Heart right ventricle (tissue), 16 donors: ENCODE measurements at places on chromosomes 13 and 19. TPM values are rescaled to one million over a fixed set of nuclear protein-coding genes. Genes with fewer than 3 reads are reported as not detected.

DNA sequence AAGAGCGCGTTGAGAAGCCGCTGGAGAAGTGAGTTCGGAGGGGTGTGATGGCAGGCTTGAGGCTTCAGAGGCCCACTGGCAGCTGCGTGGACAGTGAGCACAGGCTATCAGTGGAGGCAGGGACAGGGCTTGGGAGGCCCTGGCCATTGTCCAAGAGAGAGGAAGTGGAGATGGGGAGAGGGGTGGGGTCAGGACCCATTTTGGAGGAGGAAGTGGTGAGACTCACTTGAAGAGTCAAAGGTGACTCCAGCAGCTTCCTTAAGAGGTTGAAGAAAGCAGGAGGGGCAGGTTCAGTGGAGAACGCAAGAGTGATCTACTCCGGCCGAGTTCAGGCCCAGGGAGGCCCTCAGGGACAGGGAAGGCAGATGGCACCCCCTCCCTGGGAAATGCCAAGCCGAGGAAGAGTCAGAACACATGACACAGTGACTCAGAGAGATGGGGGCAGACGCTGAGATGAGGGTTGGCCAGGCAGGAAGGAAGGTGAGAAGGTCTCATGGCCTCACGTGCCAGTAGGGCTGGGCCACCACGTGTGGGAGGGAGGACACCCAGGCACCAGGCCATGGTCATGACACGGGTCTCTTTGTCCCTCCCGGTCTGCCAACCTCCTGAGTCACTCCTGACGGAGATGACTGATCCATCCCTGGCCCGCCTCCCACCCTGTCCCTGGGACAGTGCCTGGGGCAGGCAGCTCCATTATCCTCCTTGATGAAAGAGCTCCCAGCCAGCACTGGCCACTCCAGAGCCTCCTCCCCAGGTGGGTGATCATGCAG, 10.1 kb upstream of the CD22 start:
- no peak overlapping the region for H3K27ac ChIP-seq
- no peaks in the 10 kb centered on the region for H3K4me1 ChIP-seq
- H3K4me3 ChIP-seq, result no peak overlapping the region
- H3K27me3 ChIP-seq, result no peaks in the 10 kb centered on the region
- H3K36me3 ChIP-seq, result no peaks in the 10 kb centered on the region
- peak; percentile 49 for DNase-seq

DNA sequence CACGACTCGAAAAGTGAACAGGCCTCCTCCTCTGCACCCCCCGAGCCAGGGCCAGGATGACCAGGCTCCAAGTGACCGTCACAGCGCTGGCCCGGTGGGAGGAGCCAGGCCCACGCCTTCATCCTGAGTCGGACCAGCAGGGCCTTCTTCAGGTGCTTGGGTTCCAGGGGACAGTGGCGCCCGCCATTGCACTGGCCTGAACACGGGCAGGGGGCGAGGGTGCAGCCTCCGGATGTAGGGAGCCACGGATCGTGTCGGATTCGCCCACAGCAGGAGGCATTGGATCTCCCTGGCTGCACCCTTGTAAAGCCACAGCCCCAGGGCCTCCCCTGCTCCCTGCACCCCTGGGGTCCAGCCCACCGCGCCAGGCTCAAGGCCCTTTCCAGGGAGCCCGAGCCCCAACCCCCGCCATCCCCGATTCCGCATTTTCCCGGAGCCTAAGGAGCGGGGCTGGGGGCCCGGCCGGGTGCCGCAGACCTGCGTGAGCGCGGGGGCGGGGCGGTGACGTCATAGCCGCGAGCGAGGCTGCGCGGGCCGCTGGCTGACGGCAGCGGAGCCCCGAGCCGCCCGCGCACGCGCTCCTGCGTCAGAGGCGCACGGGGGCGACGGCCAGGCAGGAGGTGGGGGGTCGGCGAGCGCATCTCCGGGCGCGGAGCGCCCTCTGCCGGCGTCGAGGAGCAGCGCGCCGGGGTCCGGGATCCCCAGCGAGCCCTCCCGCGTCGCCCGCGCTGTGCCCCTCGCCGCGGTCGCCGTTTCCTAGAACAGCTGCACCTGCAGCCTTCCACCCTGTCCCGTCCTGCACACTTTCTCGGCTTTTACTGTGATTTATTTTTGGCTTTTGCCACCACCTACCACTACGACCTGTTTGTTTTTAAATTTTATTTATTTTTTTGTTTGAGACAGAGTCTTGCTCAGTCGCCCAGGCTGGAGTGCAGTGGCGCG, 1.5 kb upstream of the ATP5F1D start:
- peak overlapping the region; percentile 92 for H3K4me3 ChIP-seq
- no peaks in the 10 kb centered on the region for H3K27me3 ChIP-seq
- peak; percentile 85 for DNase-seq
- peak overlapping the region; percentile 98 for H3K27ac ChIP-seq
- no peaks in the 10 kb centered on the region for H3K36me3 ChIP-seq

GRCh38 chr19:2320939-2321338, 7.4 kb downstream of the LSM7 start:
- no peaks in the 10 kb centered on the region for H3K4me1 ChIP-seq
- no peaks in the 10 kb centered on the region for H3K36me3 ChIP-seq
- H3K27me3 ChIP-seq, result no peaks in the 10 kb centered on the region
- no peak overlapping the region for H3K4me3 ChIP-seq
- H3K27ac ChIP-seq, result no peak overlapping the region
- no peak for DNase-seq

- no peaks in the 10 kb centered on the region for H3K36me3 ChIP-seq
- peak; percentile 72 for DNase-seq
- no peak within 1 kb of the TSS for H3K4me3 ChIP-seq
- H3K4me1 ChIP-seq, result peaks cover 6% of the 10 kb centered on the region
- peak within 1 kb of the TSS; percentile 59 for H3K27ac ChIP-seq
Measured at GRCh38 chr19:55283548-55284377, at the start of gene BRSK1. TSS of gene BRSK1 (plus strand) at chr19:55283997. CDS start at chr19:55284443, 446 bp downstream.

DNA sequence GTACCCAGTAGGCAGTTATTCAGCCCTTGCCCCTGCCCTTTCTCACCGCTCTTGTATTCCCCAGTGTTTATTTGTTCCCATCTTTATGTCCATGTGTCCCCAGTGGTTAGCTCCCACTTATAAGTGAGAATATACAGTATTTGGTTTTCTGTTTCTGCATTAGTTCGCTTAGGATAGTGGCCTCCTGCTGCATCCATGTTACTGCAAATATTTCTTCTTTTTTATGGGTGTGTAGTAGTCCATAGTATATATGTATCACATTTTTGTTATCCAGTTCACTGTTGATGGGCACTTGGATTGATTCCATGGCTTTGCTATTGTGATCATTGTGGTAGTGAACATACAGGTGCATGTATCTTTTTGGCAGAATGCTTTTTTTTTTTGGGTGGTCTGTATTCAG, 32.7 kb downstream of the URI1 start:
- H3K4me1 ChIP-seq, result peaks cover 6% of the 10 kb centered on the region
- no peaks in the 10 kb centered on the region for H3K27me3 ChIP-seq
- no peak for DNase-seq
- no peaks in the 10 kb centered on the region for H3K36me3 ChIP-seq
- H3K27ac ChIP-seq, result no peak overlapping the region

DNA sequence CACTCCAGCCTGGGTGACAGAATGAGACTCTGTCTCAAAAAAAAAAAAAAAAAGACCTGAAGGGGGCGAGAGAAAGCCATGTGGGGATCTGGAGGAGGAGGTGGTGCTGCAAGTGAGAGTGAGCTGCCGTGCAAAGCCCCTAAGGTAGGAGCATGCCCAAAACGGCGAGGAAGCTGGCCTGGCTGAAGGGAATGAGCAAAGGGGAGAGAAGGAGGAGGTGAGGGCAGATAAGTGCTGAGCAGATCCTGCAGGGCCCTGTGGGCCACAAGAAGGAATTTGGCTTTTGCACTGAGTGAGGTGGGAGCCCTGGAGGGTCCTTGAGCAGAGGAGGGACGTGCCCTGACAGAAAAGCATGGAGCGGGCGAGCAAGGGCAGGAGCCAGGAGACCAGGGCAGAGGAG, 19.4 kb upstream of the ADGRE5 start:
- H3K4me1 ChIP-seq, result peaks cover 29% of the 10 kb centered on the region
- H3K27ac ChIP-seq, result no peak overlapping the region
- H3K4me3 ChIP-seq, result no peak overlapping the region
- H3K27me3 ChIP-seq, result no peaks in the 10 kb centered on the region

DNA sequence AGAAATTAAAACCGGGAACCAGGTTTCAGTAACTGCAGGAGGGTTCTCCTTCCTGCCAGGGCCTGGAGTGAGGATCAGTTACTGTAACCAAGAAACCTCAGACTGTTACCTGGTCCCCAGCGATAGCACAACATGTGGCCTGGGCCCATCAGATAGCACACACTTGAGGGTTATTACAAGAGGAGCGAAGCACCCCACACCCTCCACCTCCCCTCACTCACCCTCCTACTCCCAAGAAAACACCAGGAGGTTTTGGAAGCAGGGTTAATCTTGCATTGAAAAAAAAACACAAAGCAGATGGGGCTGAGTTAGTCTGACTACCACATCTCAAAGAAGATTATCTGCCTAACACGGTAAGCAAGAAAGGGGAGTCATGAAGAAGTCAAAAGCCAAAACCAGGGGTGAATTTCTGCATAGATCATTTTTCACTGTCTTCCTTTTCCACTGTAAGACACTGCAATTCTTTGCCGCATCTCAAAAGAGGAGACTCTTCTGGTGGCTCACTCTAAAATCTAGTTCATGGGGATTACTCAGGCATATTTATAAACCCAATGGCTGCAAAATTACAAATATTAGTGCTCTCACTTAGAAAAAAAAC, 75.9 kb upstream of the DOCK9 start:
- no peaks in the 10 kb centered on the region for H3K36me3 ChIP-seq
- DNase-seq, result no peak
- no peak overlapping the region for H3K27ac ChIP-seq
- peaks cover 17% of the 10 kb centered on the region for H3K4me1 ChIP-seq
- H3K4me3 ChIP-seq, result no peak overlapping the region

DNA sequence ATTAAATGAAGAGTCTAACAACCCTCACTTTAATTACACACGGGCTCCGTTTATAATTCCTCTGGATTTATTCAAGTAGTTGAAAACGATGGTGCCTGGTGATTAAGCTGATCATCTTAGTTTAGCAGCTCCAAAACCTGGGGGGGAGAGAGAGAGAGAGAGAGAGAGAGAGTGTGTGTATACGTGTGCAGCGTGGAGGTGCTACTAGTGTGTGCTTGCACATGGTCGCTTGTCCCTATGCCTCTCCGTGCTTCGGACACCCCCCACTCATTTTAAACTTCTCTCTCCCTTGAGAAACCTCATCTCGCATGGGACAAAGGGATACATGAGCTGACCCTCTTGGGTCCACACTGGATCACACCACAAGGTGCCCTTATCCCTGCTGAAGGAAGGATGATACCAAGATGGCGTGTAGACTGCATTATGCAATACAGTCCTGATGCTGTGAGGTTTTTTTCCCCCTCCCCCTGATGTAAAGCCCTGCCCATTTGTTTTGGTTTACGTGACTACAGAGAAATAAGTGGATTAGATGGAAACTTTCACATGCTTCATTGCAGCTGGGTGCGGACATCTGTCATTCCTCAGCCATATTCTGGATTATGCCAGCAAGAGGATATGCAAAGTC, 320.8 kb downstream of the ZNF536 start:
- H3K36me3 ChIP-seq, result no peaks in the 10 kb centered on the region
- peaks cover 20% of the 10 kb centered on the region for H3K27me3 ChIP-seq
- no peaks in the 10 kb centered on the region for H3K4me1 ChIP-seq
- H3K27ac ChIP-seq, result no peak overlapping the region

DNA sequence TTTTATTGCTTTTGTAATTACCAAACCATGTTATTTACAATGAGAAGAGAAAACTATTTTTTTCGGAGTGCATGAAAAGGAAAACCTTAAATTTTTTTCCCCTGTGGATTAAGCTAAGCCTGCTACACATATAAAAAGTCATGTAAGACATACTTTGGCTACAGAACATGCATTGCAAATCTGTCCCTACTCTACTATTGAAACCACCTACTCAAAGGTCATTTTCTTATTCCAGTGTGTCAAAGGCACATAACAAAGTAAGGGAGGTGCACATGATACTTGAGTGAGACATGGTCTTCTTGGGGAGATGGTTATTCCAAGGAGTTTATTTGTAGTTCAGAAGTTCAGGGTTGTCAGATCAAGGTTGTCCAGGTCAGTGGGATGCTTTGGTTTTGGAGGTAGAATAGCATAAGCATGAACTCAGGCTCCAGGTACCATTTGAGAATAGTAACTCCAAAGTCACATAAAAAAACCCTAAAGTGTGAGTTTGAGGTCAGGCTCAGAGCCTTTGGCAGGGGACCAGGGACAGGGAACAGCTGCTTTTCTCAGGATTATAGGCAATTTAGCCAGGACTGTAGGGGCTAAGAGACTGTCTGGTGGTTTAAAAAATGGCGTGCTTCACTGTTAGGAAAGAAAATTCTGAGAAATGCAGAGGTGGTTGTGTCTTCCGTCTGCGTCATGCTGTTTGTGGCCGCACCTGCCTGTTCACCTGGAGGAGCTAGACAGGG, 15.4 kb downstream of the FARP1 start:
- no peak overlapping the region for H3K4me3 ChIP-seq
- H3K4me1 ChIP-seq, result peaks cover 11% of the 10 kb centered on the region
- H3K27ac ChIP-seq, result no peak overlapping the region
- no peak for DNase-seq

- H3K27me3 ChIP-seq, result no peaks in the 10 kb centered on the region
- H3K4me3 ChIP-seq, result no peak within 1 kb of the TSS
- H3K36me3 ChIP-seq, result no peaks in the 10 kb centered on the region
- H3K4me1 ChIP-seq, result peaks cover 4% of the 10 kb centered on the region
- no peak for DNase-seq
Measured at GRCh38 chr19:51372649-51373504, at the start of gene NKG7. TSS of gene NKG7 (minus strand) at chr19:51372654. CDS start at chr19:51372535, 119 bp downstream.

DNA sequence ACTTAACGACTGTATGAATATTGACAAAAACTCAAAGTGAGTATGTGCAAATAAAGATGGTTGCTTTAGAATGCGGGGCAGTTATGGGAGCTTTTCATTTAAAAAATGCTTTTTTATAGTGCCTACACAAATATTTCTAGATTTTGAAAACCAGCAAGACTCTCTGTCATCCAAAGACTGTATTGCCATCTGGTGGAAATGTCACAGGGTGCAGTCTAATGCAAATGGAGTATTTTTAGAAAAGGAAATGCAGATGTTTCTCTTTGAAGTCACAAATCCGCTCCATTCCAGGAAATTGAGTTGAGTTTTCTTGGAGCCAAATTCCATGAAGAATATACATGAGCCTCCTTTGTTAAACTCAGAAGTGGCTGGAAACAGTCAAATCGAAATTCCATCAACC, 2.3 kb upstream of the C1QTNF9B start:
- H3K27ac ChIP-seq, result no peak overlapping the region
- H3K4me3 ChIP-seq, result no peak overlapping the region
- no peak for DNase-seq
- H3K36me3 ChIP-seq, result no peaks in the 10 kb centered on the region

- H3K27me3 ChIP-seq, result no peaks in the 10 kb centered on the region
- no peaks in the 10 kb centered on the region for H3K36me3 ChIP-seq
- no peak overlapping the region for H3K4me3 ChIP-seq
- no peak for DNase-seq
Measured at GRCh38 chr13:96671073-96671472, 323.2 kb downstream of the OXGR1 start.

TPM4 gene
- total RNA-seq, result 56.1 TPM

CAPS gene
- 4.2 TPM for total RNA-seq

FAAP24 gene
- total RNA-seq, result 0.93 TPM

OR4F17 gene
- total RNA-seq, result not detected

C19orf33 gene
- total RNA-seq, result 2.9 TPM

SHISA7 gene
- not detected for total RNA-seq

PRR19 gene
- not detected for total RNA-seq
